AG09319 (cell line): ENCODE measurements at places on chromosomes 1 and 21.

GRCh38 chr1:23978805-23979204, 1.3 kb downstream of the SRSF10 start:
- no peak for DNase-seq

- DNase-seq, result no peak
Observed at GRCh38 chr1:16092097-16092922, 18.9 kb upstream of the FAM131C start.

GRCh38 chr1:42258218-42258617, 76.8 kb downstream of the FOXJ3 start:
- no peak for DNase-seq

GRCh38 chr1:70628973-70629372, 217.9 kb downstream of the CTH start:
- DNase-seq, result no peak

DNA sequence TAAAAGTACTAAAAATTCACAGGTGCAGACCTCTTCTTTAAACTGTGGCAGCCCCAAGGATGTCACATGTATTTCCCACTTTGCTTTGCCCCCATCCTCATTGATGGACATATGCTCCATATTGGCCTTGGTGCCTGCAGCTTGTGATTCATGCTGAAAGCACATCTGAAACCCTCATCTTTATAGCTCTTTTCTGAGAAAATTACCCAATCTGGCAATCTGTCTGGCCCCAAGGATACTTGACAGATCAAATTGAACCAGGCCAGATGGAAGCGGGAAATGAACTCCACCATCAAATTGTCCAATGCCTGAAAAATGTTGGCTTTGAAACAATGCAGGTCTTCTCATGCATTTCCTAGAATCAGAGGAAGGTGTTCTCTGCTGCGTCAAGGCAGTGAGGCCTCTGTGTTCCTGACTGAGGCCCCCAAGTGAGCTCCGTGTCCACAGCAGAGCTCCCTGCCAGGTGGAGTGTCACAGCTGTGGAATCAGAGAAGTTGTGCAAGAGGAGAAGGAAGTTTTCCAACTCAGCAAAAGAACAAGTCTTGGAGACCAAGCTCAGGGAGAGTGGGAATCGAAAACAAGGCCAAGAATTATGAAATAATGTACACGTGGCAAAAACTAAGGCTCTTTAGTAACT, 323.7 kb downstream of the PLPP3 start:
- peak; percentile 83 for DNase-seq

DNA sequence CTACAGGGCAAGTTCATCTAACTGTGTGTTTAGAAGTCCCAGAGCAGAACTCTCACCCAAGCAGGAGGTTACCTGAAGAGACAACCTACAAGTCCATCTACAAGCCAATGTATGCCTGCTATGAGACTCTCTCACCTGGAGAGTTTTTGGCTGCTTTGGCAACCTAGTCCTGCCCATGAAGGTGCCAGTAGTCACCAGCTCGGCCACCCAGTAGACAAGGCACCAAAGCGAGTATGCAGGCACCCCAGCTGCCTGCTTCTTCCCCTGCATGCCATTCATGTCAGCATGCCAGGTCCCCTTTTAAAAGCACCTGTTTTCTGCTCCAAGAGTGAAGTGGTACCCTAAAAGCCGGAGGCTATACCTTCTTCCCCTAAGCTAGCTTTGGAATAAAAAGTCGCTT, 20.2 kb downstream of the RIIAD1 start:
- no peak for DNase-seq

DNA sequence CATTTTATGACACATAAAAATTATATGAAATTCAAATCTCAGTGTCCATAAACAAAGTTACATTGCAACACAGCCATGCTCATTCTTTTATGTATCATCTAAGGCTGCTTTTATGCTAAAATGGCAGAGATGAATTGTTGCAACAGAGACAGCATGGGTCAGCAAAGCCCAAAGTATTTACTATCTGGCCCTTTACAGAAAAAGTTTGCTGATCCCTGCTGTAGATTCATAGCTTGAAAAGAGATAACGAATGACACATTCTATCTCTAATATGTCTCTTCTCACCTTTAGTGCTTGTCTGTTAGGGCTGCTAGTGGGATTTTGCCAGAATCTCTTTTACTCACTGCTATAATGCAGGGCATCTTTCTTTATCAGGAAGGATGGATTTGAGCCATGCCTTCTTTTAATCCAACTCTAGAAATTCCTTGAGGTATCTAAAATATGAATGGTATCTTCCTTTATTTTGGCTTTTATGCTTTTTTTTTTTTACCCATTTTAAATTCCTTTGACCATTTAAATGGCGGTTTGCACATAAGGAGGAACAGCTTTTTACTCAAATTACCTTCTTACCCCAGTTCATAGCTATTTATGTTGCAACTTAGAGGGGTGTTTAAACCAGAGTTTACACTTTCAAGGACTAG, 598.2 kb downstream of the PLPP3 start:
- no peak for DNase-seq

- DNase-seq, result no peak
Observed at GRCh38 chr1:93813076-93813475, 65.9 kb downstream of the DNTTIP2 start.

DNA sequence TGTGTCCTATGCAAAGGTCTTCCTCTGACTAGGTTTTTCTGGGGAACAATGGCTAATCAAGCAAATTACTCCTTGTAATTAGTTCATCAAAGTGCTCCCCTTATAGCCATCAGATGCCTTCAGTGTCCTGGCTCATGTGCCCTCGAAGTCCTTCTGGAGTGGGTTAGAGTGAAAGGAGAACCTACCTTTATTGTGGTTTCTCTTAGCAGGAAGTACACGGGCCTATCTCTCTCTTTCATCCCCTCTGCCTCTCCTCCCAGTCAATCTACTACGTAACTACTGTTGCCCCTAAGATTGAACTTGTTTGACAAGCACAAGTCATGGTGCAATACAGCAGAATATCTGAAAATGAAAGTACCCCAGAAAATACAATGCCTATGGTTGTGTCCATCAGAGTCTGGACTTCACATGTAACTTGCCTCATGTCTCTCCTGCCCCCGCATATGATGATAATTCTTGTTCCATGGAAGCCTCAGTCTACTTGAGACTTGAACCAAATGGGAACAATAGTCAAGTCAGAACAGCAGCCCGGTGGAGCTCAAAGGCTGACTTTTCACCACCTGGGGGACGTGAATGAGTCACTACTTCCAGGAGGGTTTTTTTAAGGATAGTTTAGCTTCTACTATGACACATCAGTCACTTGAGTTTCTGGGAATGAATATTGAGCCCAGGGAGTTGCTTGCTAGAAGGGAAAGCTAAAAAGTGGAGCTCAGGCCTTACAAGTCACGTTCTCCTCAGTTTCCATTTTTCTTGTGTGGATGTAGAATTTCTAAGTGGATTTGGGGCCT, 243.6 kb downstream of the TNR start:
- DNase-seq, result no peak

DNA sequence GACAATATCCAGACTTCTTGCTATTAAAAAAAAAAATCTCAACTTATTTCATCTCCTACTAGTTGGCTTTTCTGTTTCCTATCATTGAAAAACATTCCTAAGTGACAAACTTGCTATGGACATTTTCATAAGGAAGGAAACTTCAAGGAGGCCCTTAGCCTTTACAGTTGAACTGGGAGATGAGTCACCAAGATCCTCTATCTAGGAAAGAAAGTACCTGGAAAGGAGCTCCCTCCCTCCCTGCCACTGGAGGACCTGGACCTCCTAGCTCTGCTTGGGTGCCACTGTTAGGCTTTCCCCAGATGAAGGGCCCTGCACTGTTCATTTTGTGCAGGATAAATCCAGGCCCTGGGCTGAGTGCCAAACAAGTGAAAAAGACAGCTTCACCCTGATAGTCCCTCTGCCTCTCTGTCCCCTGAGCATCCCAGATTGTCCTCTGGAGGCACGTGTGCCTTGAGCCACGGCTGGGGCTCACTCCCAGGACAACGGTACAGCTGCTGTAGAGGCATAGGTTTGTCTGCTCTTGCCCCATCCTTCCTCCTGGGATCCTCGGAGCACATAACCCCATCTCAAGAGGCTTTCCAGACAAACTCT, 40.2 kb upstream of the SOX13 start:
- no peak for DNase-seq

GRCh38 chr1:13813398-13814012, 113.5 kb downstream of the PRDM2 start:
- no peak for DNase-seq

DNA sequence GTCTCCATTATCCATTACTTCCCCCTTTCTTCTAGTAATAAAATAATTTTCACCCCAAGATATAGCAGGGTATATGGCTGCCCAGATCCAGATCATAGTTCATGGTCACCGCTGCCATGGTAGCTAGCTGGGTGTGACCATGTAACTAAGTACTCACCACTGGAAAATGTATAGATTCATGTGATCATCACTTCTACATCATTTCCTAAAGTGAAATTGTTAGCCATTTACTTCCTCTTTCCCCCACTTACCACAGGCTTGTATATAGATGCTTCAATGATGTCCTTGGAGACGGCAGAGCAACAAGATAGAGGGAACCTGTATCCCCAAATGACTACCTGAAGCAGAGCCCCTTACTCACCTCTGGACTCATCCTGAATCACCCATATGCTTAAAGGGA, 22.7 kb upstream of the EYA3 start:
- no peak for DNase-seq

- DNase-seq, result no peak
Observed at GRCh38 chr1:107019166-107019565, 37.3 kb upstream of the PRMT6 start.

GRCh38 chr1:6103854-6104530, 58.3 kb downstream of the KCNAB2 start:
- no peak for DNase-seq

DNA sequence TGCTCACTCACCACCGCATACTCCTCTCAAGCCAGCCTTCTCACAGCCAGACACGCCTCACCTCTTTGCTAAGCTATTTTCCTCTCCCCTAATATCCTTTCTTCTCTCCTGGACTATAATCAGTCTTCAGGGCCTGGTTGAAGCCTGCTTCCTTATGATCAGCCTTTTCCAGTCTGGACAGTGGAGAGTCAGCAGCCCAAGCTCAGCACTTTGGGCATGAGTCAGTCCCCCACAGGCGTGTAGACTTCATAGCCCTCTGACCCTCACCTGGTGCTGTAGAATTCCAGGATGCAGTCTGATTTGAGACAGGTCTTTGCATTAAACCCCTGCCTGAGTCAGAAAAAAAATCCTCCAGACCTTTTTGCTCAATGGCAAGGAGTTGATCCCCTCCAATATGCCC, 2.5 kb downstream of the HPCAL4 start:
- no peak for DNase-seq

- no peak for DNase-seq
Observed at GRCh38 chr1:116987256-116987555, 14.4 kb upstream of the CD101 start.

- DNase-seq, result no peak
Observed at GRCh38 chr1:47558601-47559593, 121.1 kb downstream of the FOXD2 start.

DNA sequence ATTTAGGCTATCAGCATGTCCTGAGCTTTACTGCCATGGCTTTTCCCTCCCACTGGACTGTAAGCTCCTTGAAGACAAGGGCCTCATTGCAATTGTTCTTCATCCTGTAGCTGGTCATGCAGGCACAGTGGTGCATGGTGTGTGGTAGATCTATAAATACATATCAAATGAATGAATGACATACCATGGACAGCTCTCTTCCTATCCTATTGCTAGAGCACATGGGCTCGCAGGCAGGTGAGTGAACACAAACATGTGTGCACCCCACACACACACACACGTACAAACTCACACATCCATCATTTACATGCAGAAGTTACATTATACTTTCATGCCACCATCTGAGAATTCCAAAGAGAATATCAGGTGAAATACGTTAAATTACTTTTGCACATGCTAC, 172.9 kb upstream of the RUNX1 start:
- DNase-seq, result no peak

DNA sequence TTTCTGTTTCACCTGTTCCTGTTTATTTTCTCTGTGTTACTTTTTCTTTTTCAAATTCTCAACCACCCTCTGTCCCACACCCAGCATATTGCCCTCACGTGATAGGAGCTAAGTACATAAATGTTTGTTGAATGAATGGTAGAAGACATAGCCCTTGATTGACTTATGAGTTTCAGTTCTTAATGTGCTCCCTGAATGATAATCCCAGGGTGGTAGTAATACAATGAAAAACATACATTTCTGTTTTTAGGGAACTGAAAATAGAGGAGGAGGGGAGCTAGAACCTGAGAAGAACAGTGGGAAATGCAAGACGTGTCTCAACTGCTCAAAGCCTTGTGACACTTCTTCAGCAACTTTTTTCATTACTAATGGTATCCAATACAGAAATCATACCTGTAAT, 147.1 kb downstream of the SPATA46 start:
- DNase-seq, result no peak

GRCh38 chr21:44395260-44395659, 41.8 kb downstream of the TRPM2 start:
- no peak for DNase-seq

DNA sequence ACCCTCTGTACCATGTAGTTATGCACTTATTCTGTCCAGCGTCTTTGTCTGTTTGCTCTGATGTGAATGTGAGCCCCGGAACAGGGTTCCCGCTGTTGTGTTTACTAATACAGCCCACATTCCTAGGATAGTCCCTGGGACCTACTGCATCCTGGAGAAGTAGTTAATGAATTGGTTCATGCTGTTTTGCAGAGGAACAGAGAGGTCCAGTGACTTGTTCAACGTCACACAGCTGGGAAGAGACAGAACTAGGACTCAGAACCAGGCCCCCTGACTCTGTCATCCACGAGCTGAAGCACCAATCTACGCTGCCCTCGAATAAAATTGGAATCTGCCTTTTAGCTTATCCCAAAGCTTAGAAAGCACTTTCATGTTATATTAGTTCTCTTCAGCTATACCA, 784 bp downstream of the AGT start:
- no peak for DNase-seq

GRCh38 chr1:204528241-204528640, 12.0 kb downstream of the MDM4 start:
- no peak for DNase-seq

DNA sequence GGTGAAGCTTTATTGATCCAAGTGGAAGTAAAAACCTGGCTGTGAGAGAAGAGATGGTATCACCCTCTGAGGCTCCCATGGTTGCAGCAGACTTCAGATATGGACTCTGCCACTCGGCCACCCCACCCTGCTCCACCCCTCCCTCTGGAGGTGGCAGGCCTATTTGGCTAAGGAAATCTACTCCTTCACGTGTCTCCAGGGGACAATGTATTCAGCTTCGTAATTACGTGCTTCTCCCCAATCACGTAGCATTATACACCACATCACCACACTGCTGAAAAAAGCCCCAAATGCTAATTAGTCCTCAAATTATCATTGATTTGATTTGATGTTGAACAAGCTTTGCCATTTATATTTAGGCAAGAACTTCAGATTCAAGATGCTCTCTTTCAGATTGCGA, 220.7 kb downstream of the OMA1 start:
- no peak for DNase-seq

DNA sequence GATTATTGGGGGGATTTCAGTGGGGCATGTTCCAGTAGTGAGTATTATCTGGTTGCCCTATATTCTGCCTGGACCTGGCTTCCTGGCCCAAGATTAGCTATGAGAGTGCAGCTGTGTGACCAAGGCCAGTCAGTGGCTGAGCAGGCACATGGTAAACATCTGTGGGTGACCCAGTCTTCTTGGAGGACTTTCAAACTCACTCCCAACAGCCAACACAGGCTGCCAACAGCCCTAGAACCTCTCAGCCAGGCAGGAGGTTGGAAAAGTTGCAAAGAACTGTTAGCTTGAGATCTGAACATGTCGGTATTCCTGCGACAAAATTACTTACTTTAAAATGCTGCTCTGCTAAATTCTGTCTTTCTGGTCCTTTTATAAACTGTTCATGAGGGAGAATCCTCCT, 192.4 kb downstream of the TGFBR3 start:
- DNase-seq, result no peak
